ENCODE measurements at places on chromosomes 4 and X. TPM values are rescaled to one million over a fixed set of nuclear protein-coding genes. Genes with fewer than 3 reads are reported as not detected.

The MAGEB1 gene
- polyA plus RNA-seq = not detected

The SORBS2 gene
- polyA plus RNA-seq = 11.2 TPM

The PFKFB1 gene
- polyA plus RNA-seq = 0.06 TPM

The USP17L27 gene
- not detected for polyA plus RNA-seq

The NAP1L3 gene
- polyA plus RNA-seq = 0.41 TPM

The BCLAF3 gene
- polyA plus RNA-seq = 4.4 TPM

The NONO gene
- polyA plus RNA-seq = 139 TPM

The MAB21L2 gene
- polyA plus RNA-seq = 0.04 TPM

The CPZ gene
- polyA plus RNA-seq = 3.5 TPM

The OTC gene
- 0.40 TPM for polyA plus RNA-seq

The FRG2 gene
- polyA plus RNA-seq = not detected

The GPRASP1 gene
- polyA plus RNA-seq = 2.4 TPM

The NEUROG2 gene
- not detected for polyA plus RNA-seq

The NOA1 gene
- polyA plus RNA-seq = 5.8 TPM

The HNRNPD gene
- polyA plus RNA-seq = 152 TPM

The SFRP2 gene
- 17.4 TPM for polyA plus RNA-seq

The SLC49A3 gene
- polyA plus RNA-seq = 15.2 TPM

The MAGT1 gene
- polyA plus RNA-seq = 15.3 TPM

The RAI2 gene
- polyA plus RNA-seq = 13.8 TPM

The ETDA gene
- not detected for polyA plus RNA-seq

The GUCY2F gene
- polyA plus RNA-seq = not detected

The PLAC1 gene
- 0.47 TPM for polyA plus RNA-seq

The SHISA3 gene
- 1.8 TPM for polyA plus RNA-seq

The SUPT20HL2 gene
- polyA plus RNA-seq = not detected

The BANK1 gene
- 7.5 TPM for polyA plus RNA-seq

The SATL1 gene
- 0.02 TPM for polyA plus RNA-seq

The ADH4 gene
- polyA plus RNA-seq = 0.12 TPM

The KLF8 gene
- 3.9 TPM for polyA plus RNA-seq

The NPY1R gene
- polyA plus RNA-seq = 1.7 TPM

The POLN gene
- polyA plus RNA-seq = 1.1 TPM

All from lung (tissue), 17 donors.